Inflammatory macrophage treated with lipopolysaccharide for 1 hour (primary cell): ENCODE measurements at places on chromosomes 7 and 10.

GRCh38 chr7:123437447-123437995 is 96.9 kb downstream of the IQUB start:
- no peak for DNase-seq

DNA sequence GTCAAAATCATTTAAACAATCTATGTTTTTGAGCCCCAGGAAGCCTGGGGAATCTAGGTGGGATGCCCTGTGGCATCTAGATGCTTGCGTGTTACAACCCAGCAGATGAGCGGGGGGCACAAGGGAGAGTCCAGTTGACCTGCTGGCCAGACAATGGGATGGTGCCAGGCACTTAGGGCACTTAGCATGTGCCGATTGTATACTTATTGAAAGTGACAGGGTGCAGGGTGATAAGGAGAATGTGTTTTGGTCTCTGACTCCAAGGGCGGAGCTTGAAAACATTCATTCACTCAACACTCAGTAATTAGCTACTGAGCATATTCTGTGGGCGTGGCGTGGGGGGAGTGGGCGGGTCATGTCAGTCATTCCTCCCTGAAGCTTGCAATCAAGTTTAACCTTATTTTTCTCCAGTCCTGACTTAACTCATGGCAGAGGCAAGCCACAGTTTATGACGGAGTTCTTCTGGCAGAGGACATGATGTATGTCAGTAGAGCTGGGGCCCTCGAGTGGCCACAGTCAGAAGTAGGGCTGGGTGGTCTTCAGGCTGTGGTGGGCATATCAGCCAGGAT is 115.1 kb downstream of the PRKCQ start:
- DNase-seq: no peak

GRCh38 chr10:119413471-119414080 is 128.9 kb downstream of the RGS10 start:
- no peak for DNase-seq

GRCh38 chr10:35486297-35486990 is 118.7 kb upstream of the GJD4 start:
- DNase-seq: peak; percentile 48

GRCh38 chr10:49534670-49535381 is 4.1 kb downstream of the ERCC6 start:
- peak; percentile 59 for DNase-seq

GRCh38 chr7:118153551-118154177 is 30.3 kb upstream of the LSM8 start:
- peak; percentile 29 for DNase-seq

- DNase-seq: no peak
Measured at GRCh38 chr7:438916-439315, 80.7 kb downstream of the PDGFA start.

DNA sequence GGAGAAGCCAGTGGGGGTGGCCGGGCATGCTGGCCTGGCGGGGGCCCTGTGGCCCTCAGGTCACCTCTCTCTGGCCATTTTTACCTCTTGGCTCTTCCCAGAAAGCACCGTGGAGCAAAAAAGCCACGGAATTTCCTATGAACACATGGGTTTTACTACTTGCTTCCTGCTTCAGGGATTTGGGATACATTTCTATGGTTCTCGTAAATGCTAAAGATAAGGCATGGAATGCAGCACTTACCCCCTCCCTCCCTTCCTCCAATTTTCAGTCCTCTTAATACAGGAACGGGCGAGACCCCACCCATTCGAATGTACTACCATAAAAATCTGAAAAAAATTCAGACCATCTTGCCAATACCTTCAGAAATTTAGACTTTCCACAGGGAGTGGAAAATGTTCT is 279.7 kb downstream of the ARHGAP12 start:
- DNase-seq: no peak

DNA sequence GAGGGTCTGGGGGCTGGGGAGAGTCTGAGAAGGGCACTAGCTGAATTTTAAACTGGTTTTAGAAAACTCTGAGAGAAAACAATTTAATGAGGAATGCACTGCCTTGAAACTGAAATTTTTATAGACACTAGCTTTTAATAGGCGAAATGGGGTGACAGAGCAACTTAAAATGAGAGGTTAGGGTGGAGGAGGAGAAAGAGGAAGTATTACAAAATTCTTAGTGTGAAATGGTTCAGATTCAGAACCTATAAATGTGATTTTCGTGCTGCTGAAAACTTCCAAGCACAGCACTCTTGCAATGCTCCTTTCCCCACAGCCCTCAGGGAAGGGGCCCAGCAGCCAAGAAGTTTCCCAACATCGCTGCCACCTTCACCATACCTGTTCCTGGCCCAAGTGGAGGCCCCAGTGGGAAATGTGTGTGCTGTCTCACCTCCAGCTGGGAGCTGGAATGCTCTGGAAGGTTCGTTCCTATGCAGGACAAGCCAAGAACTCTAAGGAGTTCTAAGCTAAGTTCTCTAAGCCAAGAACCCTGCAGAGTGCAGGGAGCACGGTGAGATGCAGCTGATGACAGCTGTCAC is 60.0 kb downstream of the ATXN7L1 start:
- DNase-seq: peak; percentile 33

DNA sequence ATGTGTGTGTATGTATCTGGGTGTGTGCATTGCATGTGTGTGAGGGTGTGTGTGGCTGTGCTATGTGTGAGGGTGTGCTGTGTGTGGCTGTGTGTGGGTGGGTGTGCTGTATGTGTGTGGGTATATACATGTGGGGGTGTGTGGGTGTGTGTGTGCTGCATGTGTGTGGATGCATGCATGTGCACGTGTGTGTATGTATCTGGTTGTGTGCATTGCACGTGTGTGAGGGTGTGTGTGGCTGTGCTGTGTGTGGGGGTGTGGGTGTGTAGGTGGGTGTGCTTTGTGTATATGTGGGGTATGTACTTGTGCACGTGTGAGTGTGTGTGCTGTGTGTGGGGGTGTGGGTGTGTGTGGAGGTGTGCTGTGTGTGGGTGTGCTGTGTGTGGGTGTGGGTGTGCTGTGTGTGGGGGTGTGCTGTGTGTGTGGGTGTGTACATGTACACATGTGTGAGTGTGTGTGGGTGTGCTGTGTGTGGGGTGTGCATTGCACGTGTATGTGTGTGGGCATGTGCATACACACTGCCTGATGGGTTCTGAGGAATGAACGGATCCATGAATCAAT is 579.8 kb downstream of the PTPRN2 start:
- DNase-seq: no peak

GRCh38 chr10:122795924-122796323 is 49.7 kb downstream of the CUZD1 start:
- DNase-seq: no peak

GRCh38 chr7:105768898-105769507 is 107.4 kb downstream of the ATXN7L1 start:
- no peak for DNase-seq

- DNase-seq: no peak
Measured at GRCh38 chr10:61410353-61411070, 42.7 kb downstream of the TMEM26 start.

DNA sequence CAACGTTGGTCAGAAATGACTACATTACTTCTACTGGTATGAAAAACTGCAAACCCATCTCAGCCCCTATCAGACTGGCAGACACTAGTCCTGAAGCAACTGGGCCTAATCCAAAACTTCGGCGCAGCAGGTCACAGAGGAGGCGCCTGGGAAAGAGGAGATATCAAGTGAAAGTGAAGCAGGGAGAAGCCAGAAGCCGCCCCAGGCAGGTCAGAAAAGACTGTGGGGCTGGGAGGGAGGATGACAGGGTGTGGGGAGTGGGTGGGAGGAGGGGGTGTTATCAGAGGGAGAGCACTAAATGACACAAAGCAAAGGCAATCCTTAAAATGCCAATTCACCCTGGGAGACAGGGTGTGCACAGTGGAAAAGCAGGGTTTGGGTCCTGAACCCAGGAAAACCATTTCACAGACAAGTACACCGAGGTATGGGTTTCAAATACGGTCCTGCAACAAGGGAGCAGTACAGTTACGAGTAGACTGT is 731 bp downstream of the CHCHD3 start:
- no peak for DNase-seq

DNA sequence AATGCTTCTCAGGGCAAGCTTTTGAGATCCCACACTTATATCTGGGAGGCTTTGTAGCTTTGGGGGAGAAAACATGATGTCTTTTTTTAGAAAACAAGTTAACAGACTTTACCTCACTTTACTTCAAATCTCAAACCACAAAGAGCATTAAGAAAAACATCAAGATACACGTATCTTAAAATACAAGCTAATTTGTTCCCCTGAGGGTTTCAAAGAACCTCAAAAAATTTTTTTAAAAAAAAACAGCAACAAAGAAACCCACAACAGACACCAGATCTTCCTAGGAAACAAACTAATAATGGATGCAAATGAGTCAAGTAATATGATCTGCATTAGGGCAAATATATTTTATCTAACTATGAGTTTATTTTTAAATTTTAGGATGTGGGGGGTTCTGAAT is 24.7 kb downstream of the FAM3C start:
- no peak for DNase-seq

GRCh38 chr10:62083412-62084267 is 182.1 kb downstream of the ARID5B start:
- peak; percentile 35 for DNase-seq

DNA sequence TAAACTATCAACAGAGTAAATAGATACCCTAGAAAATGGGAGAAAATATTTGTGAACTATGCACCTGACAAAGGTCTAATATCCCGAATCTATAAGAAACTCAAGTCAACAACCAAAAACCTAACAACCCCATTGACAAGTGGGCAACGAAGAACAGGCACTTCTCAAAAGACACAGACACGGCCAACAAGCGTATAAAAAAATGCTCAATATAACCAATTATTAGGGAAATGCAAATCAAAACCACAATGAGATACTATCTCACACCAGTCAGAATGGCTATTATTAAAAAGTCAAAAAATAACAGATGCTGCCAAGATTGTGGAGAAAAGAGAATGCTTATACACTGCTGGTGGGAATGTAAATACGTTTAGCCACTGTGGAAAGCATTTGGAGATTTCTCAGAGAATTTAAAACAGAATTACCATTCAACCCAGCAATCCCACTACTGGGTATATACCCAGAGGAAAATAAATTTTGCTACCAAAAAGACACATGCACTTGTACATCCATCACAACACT is 63.2 kb upstream of the CAV2 start:
- no peak for DNase-seq

GRCh38 chr10:79149662-79150443 is 81.1 kb downstream of the ZMIZ1 start:
- DNase-seq: peak; percentile 82

DNA sequence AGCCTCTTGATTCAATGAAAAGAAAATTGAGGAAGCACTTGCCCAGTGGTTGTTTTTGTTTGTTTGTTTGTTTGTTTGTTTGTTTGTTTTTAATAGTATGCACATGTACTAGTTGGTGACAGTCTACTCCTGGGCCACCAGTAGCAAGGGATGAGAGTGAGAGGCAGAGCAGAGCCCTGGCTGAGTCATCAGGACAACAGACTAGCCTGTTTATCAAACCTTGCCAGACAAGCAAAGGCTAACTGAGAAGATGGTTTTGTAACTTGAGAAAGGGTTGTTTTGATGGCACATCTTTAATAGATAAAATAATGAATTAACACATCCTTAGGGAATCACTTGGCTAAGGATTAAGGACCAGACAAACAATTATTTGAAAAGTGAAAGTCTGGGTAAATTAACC is 78.1 kb downstream of the INHBA start:
- DNase-seq: no peak

DNA sequence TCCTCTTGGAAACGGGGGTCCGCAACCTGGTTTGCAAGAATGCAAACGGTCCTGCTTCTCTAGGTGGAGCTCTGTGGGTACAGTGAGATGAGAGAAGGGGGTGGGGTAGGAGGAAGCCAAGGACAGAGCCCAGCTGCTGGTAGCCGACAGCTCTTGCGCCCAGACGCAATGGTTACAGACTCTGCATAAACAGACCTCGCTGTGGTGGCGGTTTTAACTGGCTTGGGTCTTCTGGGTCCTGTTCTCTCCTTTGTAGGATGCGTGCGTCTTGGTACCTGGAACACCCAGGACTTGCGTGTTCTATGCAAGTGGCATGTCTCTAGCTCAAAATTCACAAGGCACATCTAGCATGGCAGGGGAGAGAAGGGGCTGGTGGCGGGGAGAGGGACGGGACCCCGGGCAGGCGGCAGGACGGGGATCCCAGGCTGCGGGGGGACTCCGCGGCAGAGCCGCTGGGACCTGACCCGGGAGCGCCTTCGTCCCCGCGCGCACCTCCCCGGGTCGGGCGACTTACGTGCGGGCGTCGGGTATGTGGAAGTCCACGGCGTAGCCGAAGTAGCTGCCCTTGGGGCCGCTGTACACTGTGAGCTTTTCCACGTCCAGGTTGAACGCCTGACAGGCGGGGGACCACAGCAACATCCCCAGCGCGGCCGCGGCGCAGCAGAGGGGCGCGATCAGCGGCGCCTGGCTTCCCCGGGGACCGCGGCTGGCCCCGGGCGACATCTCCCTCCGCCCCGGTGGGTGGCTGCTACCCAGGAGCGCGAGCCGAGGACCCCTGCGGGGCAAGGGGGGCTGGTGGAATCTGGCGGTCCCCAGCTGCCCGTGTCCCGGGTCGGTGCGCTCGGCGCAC is 448 bp downstream of the ITGA8 start:
- DNase-seq: no peak

DNA sequence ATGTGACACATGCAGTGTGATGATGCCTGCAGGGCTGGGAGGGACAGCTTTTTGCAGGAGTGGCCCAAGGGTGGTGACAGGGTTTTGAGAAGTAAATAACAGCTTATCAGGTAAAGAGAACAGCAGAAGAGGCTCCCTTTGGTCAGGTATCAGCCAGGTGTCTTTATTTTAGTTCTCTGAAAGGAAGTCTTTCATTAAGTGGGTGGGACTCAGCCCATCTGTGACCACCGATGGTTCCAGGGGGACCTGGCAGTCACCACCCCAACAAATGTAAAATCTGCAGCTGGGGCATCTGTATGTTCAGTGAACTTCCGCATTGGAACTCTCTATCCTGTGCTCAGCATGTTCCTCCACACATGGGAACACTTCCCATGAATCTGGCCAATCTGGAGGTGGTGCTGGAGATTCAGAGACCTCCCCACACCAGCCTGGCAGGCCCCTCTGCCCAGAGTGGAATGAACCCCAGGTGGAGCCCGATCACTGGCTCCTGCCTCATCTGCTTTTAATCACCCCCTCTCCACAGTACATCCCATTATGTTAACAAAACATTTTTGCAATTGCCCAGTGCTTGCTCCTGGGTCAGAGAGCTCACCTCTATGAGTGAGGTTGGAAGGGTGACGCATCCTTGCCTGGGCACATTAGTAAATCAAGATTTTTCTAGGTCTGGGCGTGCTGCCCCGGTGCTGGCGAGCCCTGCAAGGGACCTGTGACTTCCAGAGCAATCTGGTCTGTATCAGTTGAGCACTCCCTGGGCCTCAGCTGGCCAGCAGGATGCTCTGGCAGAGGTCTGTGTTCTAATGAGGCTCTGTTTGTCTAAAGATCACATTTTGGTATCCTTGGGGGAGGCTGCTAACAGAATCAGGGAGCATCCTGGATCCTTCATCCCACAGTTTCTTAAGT is 140.4 kb upstream of the GDF10 start:
- DNase-seq: no peak

- no peak for DNase-seq
Measured at GRCh38 chr10:130954326-130954905, 357.1 kb downstream of the TCERG1L start.

DNA sequence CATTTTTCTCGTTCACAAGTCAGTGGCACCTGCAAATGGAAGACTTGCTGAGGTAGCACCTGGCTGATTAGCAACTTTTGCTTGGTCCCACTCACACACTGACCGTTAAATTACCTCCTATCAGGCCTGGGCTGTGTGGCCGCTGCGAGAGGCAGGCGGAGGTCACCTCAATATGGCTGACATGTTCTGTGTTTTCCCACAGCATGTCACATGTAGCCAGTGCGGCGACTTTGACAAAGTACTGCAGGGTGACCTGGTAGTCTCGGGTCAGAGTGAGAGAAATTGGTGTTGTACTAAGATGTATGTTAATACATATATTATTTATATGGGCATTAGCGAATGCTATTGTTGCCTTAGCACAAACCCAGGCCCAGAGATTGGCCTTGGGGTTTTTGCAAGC is 307.5 kb downstream of the LRMDA start:
- no peak for DNase-seq
